ENCODE measurements at places on chromosomes 5 and 9.

GRCh38 chr9:130118841-130119518, 53.2 kb upstream of the NCS1 start:
- no peak for DNase-seq
- peak overlapping the region; percentile 83 for H3K27ac ChIP-seq

- H3K36me3 ChIP-seq = no peaks in the 10 kb centered on the region
- no peaks in the 10 kb centered on the region for H3K4me1 ChIP-seq
- DNase-seq = no peak
- no peak overlapping the region for H3K4me3 ChIP-seq
- H3K27me3 ChIP-seq = peaks cover 53% of the 10 kb centered on the region
Measured at GRCh38 chr5:161544350-161544765, 2.2 kb downstream of the GABRB2 start.

DNA sequence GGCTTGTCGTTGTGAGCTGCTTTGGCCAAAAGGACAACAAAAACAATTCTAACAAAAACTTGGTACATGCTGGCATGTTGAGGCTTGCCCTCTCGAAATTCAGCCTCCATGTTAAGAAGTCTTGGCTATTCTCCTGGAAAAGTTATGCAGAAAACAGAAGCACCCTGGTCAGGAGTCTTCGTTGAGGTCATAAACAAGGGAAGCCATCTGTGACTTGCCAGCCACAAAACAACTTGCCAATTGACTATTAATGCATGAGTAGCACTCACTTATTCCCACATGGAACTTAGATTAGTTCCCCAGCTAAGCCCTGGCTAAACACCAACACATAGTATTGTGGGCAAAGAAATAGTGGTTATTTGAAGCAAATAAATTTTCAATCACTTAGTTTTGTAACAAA, 521.0 kb upstream of the CHD1 start:
- H3K27ac ChIP-seq = no peak overlapping the region
- H3K4me1 ChIP-seq = no peaks in the 10 kb centered on the region
- no peak overlapping the region for H3K4me3 ChIP-seq
- no peaks in the 10 kb centered on the region for H3K27me3 ChIP-seq

- no peak for DNase-seq
- H3K4me3 ChIP-seq = no peak overlapping the region
- H3K4me1 ChIP-seq = no peaks in the 10 kb centered on the region
- H3K27ac ChIP-seq = no peak overlapping the region
- peaks cover 28% of the 10 kb centered on the region for H3K27me3 ChIP-seq
- H3K36me3 ChIP-seq = no peaks in the 10 kb centered on the region
Measured at GRCh38 chr9:32665101-32665500, 29.6 kb upstream of the TAF1L start.

Data from effector memory CD8-positive, alpha-beta T cell (primary cell).